ENCODE measurements at places on chromosomes 7 and 10.
A peak's percentile ranks its signal among the peaks of the same experiment; 100 is the strongest.

- no peak for DNase-seq
Observed at GRCh38 chr7:49724071-49724470, 49.4 kb upstream of the VWC2 start.

GRCh38 chr10:101071267-101071884 is 9.6 kb downstream of the KAZALD1 start:
- DNase-seq: no peak

- no peak for DNase-seq
Observed at GRCh38 chr7:150515248-150516147, 826 bp downstream of the GIMAP7 start.

DNA sequence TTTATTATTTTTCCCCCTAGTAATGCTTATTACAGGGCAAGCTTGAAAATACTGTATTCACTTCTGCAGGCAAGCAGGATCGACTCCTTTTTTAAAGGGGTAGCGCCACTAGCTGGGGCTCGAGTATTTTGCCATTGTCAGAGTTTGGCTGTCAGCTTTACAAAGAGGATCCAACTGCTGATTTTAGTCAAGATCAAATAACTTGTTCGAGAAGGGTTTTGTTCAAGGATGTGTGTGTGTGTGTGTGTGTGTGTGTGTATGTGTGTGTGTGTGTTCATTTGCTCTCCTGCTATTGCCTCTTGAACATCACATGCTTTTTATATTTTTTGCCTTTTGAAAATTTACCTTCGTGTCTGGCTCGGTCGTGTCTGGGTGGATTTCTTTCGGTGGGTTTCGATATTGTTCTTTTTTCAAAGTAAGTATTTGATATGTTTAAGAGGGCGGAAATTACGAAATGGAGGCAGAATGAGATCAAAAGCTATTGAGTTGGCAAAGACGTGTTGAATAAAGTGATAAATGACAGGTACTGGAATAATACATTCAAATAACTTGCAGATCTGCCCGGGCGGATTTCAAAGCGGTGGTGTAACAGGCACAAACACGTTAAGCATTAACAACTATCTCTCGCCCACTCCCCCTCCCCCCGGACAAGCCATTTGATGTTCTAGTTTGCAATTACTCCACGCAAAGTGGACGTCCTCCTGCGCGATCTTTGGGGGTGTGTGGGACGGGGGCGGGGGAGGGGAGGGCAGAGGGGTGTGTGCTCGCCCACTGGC is 1.1 kb downstream of the ARID5B start:
- DNase-seq: peak; percentile 63

GRCh38 chr7:1917221-1918062 is 247.4 kb downstream of the ELFN1 start:
- no peak for DNase-seq

GRCh38 chr7:114070246-114070645 is 151.4 kb upstream of the PPP1R3A start:
- DNase-seq: no peak

DNA sequence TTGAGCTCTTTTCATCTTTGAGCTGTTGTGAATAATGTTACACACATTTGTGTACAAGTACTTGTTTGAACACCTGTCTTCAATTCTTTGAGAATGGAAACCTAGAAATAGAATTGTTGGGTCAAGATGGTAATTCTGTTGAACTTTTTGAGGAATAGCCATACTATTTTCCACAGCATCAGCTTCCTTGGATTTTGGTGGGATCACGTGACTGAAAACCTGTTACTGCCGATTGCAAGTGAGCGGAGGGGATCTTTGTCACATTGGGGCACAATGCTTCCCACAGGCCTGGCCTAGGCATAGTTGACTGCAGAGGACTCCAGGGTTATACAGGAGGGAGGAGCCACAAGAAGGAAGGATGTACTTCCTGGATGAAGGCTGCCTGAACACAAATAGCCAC is 21.3 kb upstream of the CACUL1 start:
- no peak for DNase-seq

DNA sequence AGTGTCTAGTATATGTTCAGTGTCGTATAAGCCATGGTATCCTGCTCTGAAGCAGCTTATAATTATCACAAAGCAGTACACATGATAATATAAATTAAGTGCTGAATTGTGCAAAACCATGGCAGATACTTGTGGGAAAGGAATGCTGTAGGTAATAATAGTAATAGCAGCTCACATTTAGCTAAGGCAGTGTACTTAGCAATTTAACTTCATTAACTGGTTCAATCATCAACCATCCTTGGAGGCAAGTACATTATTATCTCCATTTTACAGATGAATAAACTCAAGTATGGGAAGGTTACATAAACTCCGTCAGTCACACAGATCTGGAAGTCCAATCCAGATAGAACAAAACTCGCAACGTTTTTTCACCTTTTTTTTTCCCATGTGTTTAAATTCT is 21.6 kb upstream of the RNF148 start:
- no peak for DNase-seq

DNA sequence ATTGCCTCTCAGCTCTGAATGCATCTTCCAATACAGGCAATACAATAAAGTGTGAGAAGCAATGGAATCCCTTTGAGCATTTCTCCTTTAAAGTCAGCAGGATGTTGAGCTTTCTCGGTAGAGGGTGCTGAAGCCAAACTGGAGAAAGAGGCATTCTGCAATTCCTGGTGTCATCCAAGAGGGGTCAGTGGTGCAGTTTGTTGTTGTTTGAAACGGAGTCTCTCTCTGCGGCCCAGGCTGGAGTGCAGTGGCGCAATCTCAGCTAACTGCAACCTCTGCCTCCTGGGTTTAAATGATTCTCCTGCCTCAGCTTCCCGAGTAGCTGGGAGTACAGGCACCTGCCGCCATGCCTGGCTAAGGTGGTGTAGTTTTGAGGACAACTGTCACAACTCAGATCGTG is 486.5 kb downstream of the CALN1 start:
- no peak for DNase-seq

DNA sequence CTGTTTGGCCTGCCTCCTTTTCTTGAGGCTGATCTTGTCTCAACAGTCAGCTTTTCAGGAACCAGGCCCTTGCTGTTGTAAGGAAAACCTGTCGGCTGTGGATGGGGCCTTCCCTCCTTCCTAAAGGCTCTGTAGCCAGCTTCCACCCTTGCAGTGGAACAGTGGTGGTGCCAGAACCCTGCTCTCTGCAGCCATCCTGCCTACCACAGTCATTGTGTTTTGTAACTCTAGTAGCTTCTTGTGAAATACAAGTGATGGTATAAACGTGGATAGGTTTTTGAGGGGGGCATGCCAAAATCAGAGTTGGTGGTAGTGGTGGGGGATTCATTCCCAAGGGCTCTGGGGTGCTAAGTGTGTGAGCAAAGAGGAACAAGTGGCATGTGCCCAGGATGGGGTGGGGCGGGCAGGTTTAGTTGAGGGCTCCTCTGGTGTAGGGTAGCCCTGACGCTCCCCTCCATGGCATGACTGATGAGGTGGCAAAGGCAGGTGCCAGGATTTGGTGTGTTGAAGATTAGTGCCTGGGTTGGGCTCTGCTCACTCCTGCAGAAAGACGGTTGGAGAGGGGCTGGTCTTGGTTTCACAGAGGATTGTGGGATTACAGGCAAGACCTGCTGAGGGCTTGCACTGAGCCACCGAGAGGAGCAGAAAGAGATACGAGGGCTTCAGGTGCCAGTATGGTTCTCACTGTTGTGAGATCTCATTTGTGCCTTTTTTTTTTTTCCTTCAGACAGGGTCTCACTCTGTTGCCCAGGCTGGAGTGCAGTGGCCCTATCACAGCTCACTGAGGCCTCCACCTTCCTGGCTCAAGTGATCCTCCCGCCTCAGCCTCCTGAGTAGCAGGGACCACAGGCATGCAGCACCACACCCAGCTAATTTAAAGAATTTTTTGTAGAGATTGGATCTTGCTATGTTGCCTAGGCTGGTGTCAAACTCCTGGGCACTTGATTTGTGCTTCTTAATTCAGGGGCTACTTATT is 7.4 kb downstream of the TSPAN14 start:
- no peak for DNase-seq

DNA sequence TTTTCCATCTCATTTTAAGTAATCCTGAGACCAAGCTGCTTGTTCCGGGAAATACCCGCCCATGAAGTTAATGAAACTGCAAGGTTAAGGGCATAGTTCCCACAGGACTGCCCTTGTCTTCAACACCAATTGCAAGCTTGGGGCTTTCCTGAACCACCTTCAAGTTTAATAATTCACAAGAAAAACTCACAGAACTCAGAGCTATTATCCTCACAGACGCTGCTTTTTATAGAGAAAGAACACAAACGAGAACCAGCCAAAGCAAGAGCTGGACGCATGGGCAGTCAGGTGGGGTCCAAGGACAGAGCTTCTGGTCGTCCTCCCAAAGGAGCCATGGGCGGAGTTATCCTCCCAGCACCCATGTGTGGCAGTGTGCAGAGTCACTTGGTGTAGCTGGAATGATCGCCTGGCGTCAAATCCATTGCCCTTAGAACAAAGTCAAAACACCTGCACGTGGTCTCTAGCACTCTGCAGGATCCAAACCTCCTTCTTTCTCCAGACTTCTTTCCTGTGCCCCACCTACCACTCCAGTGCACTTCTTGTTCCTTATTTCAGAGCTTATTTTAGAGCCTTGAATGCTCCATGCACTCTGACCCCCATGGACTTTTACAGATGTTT is 56.7 kb downstream of the SNX10 start:
- DNase-seq: no peak

DNA sequence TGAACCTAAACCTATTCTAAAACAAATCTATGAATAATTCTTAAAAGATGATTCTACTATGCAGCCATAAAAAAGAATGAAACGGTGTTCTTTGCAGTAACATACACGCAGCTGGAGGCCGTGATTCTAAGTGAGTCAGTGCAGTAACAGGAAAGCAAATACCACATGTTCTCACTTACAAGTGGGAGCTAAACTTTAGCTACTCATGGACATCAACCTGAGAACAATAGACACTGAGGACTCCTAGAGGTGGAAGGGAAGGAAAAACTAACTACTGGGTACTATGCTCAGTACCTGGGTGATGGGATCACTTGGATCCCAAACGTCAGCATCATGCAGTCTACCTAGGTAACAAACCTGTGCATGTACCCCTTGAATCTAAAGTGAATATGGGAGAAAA is 575.0 kb upstream of the MGMT start:
- DNase-seq: no peak

DNA sequence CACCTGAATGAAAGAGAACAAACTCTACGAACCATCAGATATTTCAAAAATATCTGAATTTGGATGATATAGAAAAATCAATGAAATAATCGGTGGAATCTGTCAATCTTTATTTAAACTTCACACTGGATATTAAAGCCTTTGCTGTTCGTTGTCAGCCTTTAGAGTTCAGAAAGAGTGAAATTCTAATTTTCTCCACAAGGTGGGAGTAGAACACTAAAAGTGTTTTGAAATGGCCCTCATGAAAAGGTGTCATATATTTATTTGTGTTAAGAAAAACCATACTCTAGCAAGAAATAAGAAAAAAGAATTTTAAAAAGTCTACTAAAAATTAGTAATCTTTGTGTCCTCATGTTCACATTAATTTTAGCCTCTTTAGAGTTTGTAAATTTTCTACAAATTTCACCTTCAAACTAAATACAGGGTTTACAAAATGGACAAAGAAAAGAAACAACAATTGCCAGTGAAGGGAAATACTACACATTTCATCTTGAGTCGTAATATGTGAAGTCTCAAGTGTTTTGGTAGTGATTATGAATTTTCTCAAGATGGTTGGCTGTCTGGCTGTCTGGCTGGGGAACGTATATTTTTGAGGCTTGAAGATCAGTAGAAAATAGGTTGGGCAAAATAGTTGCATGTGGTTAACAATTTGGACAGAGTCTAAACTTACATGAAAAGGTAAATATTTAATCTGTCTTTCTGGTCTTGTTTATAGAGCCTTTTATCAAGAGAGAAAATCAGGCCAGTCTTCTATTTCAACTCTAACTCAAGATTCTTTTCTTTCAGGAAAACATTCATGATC is 43.7 kb downstream of the DNAJB9 start:
- no peak for DNase-seq

DNA sequence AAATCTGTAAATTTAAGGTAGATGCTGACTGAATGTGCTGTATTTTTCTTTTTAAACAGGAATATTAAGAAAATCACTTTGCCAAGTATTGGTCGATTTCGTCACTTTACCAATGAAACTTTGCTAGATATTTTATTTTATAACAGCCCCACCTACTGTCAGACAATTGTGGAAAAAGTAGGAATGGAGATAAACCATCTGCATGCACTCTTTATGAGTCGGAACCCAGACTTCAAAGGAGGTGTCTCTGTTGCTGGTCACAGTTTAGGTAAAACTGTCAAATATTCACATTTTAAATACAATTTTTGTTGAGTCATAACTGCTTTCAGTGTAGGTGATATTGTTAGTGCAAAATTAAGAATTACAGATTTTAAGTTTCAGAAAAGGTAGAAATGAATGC is 25.2 kb downstream of the SEC23IP start:
- DNase-seq: no peak

DNA sequence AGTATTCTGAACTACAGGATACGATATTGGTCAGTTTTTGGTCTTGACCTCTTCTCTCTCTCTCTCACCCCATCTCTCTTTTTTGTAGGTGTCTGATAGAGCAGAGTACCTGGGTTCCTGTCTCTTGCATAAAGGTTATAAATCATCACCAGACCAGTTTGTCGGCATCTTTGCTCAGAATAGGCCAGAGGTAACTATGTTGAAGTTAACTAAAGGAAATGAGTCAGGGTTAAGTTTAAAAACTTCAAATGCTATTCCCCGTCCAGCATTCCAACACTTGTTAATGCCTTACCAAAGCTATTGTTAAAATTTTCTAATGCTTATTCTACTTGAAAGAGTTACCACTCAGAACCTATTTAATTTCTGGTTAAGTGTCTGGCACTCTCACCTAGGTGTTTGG is 30.7 kb downstream of the ACSL5 start:
- DNase-seq: no peak

DNA sequence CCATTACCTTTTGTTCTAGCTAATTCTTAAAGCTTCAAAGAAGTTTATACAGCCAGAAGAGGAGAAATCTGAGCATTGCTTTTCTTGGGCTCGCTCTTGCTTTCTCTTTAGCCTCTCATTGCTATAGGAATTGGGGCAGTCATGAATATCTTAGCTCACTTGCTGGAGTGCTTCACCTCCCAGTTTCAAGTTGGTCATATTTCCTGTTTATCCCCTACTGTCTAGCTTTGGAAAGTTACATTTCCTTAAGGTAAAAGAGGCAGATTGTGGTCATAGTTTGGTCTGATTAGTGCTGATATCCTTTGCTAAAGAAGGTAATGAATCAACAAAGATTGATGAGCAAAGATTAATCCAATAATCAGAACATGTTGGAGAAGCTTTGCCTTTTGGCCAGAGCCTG is 77.7 kb upstream of the GLI3 start:
- no peak for DNase-seq

DNA sequence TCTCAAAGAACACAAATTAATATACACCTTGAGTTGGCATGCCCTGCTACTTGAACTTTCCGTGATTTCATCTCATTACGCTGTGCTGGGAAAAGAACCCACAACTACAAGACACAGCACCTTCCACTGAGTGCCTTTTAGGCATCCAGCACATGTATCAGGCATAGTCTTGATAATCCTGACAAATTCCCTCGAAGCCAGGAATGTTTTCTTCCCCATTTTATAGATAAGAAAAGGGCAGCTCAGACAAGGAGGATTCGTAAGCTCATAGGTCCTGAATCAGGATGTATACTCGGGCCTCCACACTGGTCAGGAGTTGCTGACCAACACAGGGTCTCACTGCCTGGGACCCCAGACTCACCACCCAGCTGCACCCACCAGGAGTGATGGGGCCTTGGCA is 368.6 kb downstream of the TNS3 start:
- DNase-seq: no peak

Data from T-helper 22 cell (primary cell).